ENCODE measurements at places on chromosomes 7 and 10.

GRCh38 chr10:1601406-1601805, 135.9 kb downstream of the ADARB2 start:
- DNase-seq: no peak

GRCh38 chr7:69685293-69685631, 87.0 kb downstream of the AUTS2 start:
- no peak for DNase-seq

DNA sequence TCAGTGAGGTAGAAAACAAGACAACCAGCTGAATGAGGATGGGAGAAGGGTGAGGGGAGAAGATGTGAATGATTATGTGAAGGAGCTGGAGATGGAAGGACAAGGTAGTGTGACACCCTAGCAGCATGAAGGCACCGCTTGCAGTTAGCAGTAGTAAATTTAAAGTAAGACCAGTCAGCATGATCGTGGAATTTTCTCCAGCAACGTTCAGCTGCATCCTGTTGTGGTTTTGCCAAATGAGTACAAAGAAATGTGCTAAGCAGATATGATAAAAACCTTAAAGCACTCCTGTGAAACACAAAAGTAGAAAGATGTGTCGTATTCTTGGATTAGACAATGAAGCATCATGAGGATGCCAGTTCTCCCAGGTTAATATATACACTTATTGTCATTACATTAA, 34.1 kb upstream of the IFRD1 start:
- no peak for DNase-seq

DNA sequence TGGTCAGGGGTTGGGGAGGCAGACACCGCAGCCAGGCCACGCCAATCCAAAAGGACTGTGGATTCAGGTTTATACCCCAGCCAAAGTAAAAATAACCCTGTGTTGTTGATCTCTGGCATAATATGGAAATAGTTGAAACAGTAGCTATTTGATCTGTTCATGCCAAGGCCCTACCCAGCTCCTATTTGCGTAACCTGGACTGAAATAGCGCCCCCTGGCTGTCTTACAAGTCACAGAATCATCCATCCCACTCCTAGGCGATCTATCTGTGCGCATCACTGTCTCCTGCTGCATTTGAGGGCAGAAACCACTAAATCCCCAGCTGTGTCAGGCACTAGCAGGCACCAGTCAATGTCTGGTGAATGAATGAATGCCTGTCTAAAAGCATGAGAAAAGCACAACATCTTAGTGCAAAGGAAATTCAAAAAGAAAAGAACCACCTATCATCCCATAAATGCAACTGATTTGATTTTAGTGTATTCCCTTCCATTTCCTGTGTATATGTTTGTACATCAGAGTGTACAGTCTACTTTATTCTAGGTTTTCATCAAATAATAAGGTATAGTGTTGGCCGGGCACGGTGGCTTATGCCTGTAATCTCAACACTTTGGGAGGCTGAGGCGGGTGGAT, 160.0 kb downstream of the SLIT1 start:
- peak; percentile 46 for DNase-seq

DNA sequence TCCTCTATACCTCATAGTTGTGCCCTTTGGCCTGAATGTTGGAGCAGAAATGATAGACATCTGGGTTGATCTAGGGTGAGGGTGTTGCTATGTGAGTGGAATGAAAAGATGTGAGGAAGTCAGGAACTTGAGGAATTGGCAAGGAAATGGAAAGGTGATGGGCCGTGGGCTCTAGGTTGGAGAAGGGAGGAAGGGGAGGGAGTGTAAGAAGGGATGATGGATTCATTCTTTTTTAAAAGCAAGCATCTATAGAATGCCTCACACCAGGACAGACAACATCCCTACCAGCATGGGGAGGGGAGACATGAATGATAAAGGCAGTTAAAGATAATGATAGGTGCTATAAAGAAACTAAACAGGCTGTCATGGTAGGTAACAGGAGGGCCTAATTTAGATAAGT, 168.1 kb downstream of the WNT2 start:
- DNase-seq: no peak

- DNase-seq: no peak
Measured at GRCh38 chr7:155182406-155182970, 112.4 kb downstream of the HTR5A start.

DNA sequence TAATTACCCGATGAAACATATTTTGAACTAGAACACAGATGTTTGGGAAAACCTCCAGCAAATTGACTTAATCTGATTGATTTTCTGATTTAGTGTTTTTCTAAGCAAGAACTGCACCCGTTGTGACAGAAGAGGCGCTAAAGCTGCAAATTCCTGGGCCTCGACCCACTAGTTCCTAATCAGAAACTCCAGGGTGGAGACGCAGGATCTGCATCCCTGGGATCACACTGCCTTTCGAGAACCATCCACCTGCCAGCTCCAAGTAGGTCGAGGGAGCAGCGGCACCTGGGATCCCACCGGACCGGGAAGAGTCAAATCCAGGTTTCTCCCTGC, 136.8 kb upstream of the CDCA7L start:
- no peak for DNase-seq

DNA sequence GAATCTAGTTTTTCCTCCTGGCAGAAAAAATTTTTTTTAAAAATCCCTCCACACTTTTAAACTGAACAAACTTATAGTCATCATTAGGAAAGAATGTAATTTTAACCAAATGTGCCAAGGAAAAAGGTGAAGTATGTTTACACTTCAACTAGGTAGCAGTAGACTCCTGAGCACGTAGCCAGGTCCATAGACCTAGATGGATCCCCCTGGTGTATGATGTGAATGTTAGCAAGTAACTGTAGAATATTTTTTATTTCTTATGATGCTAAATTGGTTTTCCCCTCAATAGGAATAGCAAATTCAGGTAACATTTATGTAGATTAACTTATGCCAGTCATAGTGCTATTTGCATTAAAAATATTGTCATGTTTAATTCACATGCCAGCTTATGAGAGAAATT, 19.6 kb downstream of the CABCOCO1 start:
- DNase-seq: no peak

GRCh38 chr7:25517906-25518305, 289.6 kb upstream of the NPVF start:
- DNase-seq: no peak

GRCh38 chr7:107967420-107967819, 35.5 kb downstream of the LAMB1 start:
- no peak for DNase-seq

GRCh38 chr10:50882540-50882983, 2.9 kb downstream of the A1CF start:
- no peak for DNase-seq

Data from T-cell (primary cell).